ENCODE measurements at places on chromosomes 16 and 17.

GRCh38 chr17:80594431-80595269, 50.0 kb downstream of the RPTOR start:
- DNase-seq = peak; percentile 65

GRCh38 chr17:68294196-68294555, 2.9 kb downstream of the ARSG start:
- no peak for DNase-seq

- DNase-seq = no peak
Observed at GRCh38 chr17:48541577-48542113, 3.3 kb downstream of the HOXB2 start.

- DNase-seq = no peak
Observed at GRCh38 chr17:68161644-68162428, 86.0 kb upstream of the AMZ2 start.

DNA sequence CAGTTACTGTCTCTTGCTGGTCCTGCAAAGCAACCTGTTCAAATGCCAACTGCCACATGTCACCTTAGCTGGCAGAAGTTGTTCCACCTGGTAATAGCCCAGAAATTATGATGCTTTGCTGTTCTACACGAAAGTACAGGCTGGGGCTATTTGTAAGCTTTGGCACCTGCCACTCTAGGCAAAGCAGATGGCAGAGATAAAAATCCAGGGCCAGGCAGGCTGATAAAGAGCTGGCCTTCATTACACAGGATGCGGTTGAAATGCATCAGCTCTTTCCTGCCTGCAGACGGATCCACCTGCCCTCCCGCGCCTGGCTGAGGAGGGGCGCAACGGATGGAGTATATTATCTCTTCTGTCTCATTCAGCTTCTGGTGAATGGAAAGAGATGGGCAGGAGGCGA, 29.3 kb upstream of the KDM8 start:
- peak; percentile 8 for DNase-seq

GRCh38 chr16:30372038-30372712, 1.9 kb upstream of the TBC1D10B start:
- DNase-seq = no peak
